Suppressor macrophage treated with lipopolysaccharide for 1 hour (primary cell): ENCODE measurements at places on chromosomes 7 and 10.
A peak's percentile ranks its signal among the peaks of the same experiment; 100 is the strongest.

DNA sequence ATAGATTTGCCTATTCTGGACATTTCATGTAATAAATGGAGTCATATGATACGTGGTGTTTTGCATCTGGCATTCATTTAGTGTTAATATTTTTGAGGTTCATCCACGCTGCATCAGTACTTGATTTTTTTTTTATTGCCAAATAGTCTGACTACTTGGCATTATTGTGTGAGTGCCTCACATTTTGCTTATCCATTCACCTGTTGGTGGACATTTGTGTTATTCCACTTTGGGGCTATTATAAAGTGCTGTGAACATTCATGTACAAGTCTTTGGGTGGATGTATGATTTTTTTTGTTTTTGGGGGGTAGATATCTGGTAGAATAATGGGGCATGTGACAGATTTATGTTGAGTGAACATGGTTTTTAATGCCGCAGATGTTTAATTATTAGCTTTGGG is 19.7 kb downstream of the CUL1 start:
- no peak for DNase-seq

DNA sequence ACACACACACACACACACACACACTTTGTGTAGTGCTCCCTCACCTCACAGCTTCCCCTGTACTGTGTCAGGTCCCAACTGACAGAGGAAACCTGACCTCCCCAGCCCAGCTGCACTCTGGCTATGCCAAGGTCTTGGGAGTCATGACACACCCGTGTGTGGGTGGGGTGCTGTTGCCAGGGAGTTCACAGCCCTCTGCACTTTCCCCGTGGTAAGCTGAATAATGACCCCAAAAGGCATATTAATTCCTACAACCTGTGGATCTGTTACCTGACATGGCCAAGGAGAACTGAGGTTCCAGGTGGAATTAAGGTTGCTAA is 8.9 kb upstream of the NANOS1 start:
- peak; percentile 58 for DNase-seq

DNA sequence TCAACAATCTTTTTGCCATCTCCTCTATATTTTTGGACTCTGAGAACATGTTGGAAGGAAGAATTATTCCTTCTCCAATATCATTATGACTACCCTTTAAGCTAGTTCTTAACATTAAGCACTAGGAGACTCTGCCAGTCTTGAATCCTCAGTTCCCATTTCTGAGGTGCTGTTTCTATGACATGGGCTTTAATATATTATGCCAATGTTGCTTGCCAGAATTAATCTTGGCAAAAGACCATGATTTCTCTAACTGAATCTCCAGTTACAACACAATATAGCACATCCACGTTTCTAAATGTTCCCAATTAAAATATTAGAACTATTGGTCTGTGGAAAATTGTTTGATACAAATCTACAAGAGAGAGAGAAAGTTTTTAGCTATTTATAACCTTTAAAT is 250.0 kb downstream of the HGF start:
- DNase-seq, result no peak

DNA sequence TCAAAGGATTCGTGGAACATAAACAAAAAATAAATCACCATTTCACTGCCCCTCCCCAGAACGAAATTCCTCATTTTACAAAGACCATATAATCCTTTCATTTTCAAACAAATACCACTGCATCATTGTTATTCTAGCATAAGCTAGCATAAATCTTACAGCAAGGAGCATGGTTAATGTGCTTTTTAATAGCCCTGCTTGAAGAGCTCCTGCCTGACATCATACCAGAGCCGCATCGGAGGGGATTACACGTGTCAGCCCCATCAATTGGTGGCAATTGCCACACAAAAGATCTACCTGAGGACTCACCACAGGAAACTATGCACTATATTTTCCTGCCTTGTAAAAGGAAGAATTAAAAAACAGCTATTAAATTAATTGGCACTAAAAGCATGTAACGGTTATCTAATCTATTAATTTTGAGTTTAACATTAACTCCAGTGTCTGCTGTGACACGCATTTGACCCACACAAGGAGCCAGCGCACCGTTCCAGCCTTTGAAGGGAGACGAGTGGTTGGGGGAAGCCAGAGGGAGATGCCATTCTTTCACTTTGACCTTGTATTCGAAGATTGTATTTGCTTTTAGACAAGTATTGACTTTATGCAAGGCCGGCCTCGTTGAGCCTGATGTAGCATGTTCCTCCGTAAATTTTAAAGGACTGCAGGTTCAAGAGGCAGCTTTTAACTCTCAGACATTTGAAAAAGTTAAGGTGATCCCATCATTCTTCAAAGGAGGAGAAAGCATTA is 261.1 kb upstream of the RNF32 start:
- no peak for DNase-seq

- no peak for DNase-seq
Observed at GRCh38 chr7:133344275-133344674, 91.4 kb downstream of the EXOC4 start.

DNA sequence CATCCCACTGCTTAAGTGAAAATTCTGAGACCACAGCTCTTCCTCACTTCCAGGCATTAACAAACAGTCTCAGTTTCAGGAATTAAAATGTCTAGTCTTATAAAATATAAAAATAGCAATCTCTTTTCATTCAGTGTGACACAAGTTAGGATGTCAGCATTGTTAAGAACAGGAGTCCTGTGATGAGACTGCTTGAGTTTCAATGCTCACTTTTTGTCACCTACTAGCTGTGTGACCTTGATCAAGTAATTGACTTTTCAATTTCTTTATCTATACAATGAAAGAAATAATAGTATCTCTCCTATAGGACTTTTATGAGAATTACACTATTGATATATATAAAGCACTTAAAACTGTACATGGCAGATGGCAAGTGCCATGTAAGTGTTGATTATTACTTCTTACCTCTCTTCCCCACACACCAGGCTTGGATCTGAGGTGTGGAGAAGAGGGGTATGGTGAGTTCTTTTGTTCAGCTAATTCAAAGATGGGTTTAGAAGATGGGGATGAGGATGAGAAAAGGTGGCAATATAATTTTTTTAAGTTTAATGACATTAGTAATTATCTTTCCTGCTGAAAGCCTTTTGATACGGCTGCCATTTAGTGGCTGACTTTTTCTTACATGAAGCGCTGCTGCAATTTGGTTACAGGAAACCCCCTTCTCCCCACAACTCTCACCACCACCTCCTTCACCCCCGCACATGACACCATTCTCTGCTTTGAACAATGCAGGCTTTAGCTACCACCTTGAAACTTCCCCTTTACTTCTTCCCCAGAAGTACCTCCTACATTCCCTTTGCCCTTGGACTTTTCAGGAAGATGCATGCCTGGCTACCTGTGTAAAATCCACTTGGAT is 20.8 kb upstream of the HYAL4 start:
- peak; percentile 25 for DNase-seq

GRCh38 chr10:27088119-27089044 is 11.9 kb downstream of the ANKRD26 start:
- DNase-seq, result no peak

- peak; percentile 27 for DNase-seq
Observed at GRCh38 chr7:4849390-4849789, 12.4 kb downstream of the PAPOLB start.

DNA sequence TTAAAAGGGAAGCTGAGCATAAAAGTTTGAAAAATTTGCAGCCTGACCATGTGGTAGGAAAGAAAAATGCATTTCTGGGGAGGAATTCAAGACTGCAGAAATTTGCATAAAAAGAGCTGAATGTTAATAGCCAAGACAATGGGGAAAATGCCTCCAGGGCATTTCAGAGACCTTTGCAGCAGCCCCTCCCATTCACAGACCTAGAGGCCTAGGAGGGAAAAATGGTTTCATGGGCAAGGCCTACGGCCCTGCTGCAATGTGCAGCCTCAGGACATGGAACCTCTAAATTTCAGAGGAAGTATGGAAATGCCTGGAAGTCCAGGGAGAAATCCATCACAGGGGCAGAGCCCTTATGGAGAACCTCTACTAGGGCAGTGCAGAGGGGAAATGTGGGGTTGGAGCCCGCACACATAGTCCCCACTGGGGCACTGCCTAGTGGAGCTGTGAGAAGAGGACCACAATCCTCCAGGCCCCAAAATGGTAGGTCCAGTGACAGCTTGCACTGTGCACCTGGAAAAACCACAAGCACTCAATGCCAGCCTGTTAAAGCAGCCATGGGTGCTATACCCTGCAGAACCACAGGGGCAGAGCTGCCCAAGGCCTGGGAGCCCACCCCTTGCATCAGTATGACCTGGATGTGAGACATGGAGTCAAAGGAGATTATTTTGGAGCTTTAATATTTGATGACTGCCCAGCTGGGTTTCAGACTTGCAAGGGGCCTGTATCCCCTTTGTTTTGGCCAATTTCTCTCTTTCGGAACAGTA is 243.8 kb downstream of the DNAJB9 start:
- no peak for DNase-seq

GRCh38 chr7:116417593-116418345 is 81.8 kb upstream of the CAV2 start:
- no peak for DNase-seq

DNA sequence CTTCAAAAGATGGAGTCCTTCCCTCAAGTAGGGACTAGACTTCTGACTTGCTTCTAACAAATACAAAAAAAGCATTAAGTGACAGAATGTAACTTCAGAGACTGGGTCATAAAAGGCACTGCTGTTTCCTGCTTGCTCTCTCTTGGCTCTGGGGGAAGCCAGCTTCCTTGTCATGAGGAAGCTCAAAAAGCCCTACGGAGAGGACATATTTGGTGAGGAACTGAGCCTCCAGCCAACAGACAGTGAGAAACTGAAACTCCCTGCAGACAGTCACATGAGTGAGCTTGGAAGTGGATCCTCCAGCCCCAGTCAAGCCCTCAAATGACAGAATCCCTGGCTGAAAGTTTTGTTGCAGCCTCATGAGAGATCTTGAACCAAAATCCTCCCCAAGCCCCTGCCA is 26.3 kb upstream of the SLC35G1 start:
- peak; percentile 54 for DNase-seq

GRCh38 chr10:13827076-13827797 is 240.5 kb downstream of the PRPF18 start:
- no peak for DNase-seq

DNA sequence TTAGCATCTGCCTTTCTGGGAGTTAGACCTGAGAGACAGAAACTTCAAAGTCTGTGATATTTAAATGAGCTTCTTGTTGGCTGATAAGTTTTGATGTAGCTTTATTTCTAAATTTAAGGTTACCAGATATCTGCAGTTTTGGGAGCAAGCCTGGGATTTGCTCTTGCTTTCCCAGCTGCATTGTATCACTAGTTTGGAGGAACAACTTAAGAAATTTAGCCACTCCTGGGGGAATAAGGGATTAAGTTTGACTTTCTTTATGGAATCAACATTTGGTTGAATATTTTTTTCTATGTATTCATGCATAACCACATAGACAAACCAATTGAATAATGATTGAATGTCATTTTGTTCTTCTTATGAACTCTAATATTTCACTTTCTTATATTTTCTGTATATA is 178.6 kb downstream of the POLR1F start:
- DNase-seq, result no peak

- no peak for DNase-seq
Observed at GRCh38 chr7:10779465-10780399, 193.9 kb upstream of the PHF14 start.

DNA sequence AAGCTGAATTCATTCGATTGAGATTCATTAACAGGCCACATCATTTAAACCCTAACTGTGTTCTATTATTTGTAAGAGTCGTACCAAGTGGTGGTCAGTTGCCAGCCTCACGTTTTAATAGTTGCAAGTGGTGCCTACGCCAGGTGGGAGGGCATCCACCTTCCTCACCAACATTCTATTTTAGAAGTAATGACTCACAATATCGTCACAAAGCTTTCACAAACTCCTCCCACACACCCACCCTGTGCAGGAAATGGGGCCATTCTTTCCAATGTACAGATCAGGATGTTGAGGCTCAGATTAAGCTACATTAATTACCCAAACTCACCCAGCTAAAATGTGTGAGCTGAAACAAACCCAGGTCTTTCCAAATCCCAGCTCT is 77.3 kb upstream of the SAMD8 start:
- peak; percentile 27 for DNase-seq

DNA sequence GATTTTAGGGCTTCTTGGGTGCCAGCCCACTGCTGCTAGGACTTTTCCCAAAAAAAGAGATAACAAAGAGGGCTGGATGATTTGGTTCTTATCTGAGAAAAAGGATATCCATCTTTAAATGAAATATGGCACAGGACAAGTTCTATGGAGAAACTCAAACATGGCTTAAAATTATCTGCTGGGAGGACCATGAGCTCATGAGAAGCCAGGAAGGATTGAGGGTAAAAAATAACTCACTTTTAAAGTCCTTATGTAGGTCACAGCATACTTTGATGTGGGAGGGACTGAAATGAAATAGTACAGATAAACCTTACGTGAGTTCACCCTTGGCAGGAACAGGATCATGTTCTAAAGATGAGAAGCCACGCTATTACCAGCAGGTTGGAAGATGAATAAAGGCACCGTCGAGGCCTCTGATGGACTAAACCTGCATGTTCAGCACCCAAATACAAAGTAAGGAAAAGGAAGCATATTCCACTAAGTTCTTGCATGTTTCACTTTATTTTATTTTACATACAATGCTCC is 369.2 kb upstream of the KLF6 start:
- no peak for DNase-seq

- DNase-seq, result peak; percentile 91
Observed at GRCh38 chr10:49280001-49280408, 19.0 kb upstream of the C10orf71 start.

DNA sequence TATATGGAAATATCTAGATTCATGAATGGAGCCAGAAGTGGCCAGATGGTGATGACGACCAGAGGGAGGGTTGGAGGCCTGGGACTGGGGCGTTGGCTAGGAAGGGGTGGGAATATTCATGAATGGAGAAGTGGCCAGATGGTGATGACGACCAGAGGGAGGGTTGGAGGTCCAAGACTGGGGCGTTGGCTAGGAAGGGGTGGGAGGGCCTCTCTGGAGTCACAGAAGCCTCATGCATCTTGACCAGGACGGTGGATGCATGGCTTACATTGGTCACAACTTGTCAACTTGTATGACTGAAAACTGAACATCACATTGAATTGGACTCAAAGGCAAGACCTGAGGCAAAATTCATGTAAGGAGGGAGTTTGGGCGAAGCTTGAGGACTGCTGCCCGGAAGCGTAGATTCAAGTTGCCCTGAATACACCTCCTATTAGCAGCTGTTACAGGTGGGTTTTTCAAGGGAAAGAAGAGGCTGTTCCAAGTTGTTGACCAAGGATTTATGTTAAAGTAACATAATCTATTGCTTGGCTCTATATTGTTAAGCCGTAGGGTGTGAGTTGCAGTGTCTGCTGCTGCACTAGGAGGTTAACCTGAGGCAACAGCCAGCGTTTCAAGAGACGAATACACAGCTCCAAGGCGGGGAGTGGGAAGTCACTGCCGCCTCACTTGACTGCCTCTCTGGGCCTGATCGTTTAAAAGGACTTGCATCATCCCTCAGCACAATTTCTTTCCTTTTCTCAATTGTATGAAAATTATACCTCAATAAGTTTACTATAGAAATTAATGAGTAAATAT is 55.1 kb upstream of the FAM20C start:
- peak; percentile 90 for DNase-seq

- no peak for DNase-seq
Observed at GRCh38 chr10:25263931-25264330, 89.1 kb downstream of the GPR158 start.

DNA sequence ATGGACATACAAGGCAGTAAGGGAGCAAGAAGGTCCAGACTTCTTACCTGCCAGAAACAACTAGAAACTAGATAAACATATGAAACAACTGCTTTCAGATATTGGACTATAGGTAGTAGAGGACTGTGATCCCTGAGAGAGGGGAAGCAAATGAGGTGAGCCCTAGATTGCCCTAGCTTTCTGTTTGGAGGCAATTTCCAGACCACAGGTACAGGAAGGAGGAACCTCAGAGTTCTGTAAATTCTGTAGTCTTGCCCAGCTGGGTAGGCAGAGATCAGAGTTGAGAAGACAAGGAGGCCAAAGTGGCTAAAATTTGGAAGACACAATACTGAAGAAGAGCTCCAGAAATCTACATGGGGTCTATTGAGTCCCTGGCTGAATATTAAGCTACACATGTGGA is 21.0 kb downstream of the CDK6 start:
- no peak for DNase-seq
